ENCODE measurements at places on chromosomes 3 and 15. TPM values are rescaled to one million over a fixed set of nuclear protein-coding genes. Genes with fewer than 3 reads are reported as not detected.

The GABRG3 gene
- total RNA-seq = not detected

The CD276 gene
- 127 TPM for total RNA-seq

The PLA2G4D gene
- not detected for total RNA-seq

The NCEH1 gene
- total RNA-seq = 2.1 TPM

The SKOR1 gene
- under 0.01 TPM for total RNA-seq

The RLBP1 gene
- total RNA-seq = not detected

The NAALADL2 gene
- 2.6 TPM for total RNA-seq
